ENCODE measurements at places on chromosomes 5 and 9.

DNA sequence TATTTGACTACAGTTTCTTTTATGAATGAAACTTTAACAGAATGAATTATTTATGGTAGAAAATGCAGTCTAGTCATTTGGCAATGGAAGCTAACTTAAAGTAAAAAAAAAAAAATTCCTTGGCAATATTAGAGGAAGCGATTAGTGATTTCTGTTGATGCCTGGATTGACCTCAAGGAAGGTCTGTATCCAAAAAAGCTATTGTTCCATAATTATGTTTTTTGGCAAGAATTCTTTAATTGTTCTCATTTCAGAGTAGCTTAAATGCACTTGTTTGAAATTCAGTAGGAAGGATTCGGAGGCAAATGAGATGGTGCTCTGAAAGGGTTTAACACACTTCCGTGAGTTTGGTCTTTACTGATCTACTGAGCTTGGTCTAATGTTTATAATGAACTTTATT is 61.8 kb downstream of the ITGA1 start:
- no peak for DNase-seq

- DNase-seq = no peak
Observed at GRCh38 chr9:130977811-130978221, 31.2 kb upstream of the LAMC3 start.

DNA sequence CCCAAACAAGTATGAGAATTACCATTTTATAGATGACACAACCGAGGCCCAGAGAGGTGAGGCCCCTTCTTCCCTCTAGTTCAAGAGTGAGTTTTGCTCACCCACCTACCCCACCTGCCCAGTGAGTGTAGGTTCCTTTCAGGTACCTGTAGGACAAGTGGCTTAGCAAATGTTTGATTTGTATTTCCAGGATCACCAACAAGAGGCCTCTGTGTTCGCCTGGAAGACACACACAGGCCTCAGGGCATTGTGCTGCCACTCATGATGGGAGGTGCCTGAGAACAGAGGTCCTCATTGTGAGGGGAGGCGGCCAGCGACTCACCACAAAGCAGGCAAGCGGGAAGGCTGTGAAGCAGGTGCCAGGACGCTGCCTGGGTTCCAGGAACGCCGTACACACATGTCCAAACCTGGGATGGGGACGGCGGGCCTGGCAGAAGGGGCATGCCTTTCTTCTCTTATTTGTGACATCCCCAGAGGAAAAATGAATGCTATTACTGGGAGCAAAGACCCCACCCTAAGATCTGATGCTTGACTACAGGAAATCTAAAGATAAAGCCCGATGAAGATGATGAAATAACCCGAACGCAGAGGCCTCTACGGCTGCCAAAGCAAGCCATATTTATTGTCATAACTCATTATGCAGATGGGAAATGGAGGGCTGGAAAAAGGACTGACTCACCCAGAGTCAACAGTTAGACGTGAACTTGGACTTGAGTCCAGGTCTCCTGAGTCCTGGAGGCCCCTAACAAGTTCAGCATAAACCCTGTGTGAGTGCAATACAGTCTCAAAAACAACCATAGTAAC is 60.2 kb upstream of the SLC25A51 start:
- peak; percentile 98 for DNase-seq

GRCh38 chr5:128905568-128906110 is 59.6 kb upstream of the SLC27A6 start:
- DNase-seq = peak; percentile 60

DNA sequence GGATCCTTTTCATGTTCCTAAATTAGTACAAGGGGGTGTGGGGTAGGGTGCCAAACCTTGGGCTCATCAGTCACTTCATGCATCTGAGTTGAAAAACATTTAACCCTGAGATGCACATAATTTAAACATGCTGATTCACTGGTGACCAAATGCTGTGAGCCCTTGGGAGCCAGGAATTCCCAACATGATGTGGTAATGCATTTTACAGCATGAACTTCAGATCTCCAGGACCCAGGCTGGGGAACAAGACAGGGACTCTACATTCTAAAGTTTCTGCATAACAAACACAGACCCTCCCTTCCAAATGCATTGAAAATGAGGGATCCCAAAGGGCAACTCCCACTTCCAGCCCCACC is 322.2 kb downstream of the NDUFS4 start:
- no peak for DNase-seq

DNA sequence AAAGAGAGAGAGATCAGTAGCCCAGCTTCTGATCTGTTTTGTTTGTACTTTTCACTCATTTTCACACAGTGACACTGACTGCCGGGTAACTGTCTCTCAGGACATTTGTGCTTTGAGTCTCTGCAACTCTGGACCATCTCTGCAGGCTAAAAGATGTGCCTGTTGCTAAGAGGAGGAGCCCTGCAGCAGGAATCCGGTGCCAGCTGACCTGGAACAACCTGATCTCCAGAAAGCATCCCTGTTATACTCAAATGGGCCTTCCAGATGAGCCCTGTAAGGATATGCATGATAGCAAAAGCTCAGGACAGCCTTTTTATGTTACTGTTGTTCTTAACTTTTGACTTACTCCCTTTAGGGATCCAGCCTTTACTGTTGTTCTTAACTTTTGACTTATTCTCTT is 170.7 kb upstream of the RASEF start:
- DNase-seq = no peak

GRCh38 chr5:39015743-39016586 is 58.2 kb downstream of the RICTOR start:
- DNase-seq = peak; percentile 77

DNA sequence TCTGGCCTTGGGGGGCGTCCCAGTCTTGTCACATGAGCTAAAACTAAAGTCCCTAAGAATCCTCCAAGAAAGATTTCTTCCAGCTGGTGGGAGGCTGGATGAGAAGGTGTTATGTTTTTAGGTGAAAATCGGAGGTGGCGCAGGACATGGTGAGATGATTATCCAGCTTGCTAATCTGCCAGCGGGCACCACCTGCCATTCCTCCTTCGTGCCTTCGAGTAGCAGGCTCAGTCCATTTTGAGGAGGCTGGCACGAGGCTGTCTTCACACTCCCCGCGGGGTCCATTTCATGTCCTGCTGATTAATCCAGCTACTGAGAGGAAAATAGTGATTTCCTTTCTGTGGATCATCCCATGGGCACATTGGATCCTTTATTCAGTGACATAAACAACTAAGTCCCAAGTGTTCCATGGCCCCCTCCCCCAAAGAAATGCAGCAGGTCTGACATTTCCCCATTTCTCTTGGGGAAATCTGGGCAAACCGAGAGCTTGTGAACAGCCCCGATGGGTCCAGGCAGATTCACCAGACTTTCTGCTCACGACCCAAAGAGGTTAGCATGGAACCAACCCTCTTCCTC is 38.2 kb upstream of the EXOC3 start:
- no peak for DNase-seq

- peak; percentile 56 for DNase-seq
Observed at GRCh38 chr5:142839711-142840346, 69.7 kb downstream of the ARHGAP26 start.
